ENCODE measurements at places on chromosomes 6 and 20. TPM values are rescaled to one million over a fixed set of nuclear protein-coding genes. Genes with fewer than 3 reads are reported as not detected.

- DNase-seq, result no peak
Measured at GRCh38 chr6:33670971-33671743, 40.3 kb downstream of the UQCC2 start.

- DNase-seq, result no peak
Measured at GRCh38 chr6:56708810-56709597, 66.3 kb upstream of the DST start.

DNA sequence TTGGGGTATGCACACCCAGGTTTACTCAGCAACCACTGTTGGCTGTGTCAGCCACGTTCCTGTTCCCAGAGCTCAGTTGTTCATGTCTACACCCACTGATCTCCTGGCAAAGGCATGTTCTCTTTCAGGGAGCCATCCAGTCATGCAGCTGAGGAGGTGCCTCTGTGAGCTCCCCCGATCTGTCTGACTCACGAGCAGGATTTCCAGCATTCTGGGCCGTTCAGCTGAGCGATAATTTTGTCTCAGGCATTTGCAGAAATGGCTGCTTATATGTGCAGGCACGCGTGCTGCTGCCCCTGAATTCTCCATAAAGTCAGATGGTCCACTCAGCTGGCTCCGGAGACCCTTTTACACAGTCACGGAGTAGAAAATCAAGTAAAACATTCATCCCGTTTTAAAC, 78.4 kb upstream of the IYD start:
- no peak for DNase-seq

- peak; percentile 43 for DNase-seq
Measured at GRCh38 chr6:31701666-31702404, 1.3 kb downstream of the ABHD16A start.

DNA sequence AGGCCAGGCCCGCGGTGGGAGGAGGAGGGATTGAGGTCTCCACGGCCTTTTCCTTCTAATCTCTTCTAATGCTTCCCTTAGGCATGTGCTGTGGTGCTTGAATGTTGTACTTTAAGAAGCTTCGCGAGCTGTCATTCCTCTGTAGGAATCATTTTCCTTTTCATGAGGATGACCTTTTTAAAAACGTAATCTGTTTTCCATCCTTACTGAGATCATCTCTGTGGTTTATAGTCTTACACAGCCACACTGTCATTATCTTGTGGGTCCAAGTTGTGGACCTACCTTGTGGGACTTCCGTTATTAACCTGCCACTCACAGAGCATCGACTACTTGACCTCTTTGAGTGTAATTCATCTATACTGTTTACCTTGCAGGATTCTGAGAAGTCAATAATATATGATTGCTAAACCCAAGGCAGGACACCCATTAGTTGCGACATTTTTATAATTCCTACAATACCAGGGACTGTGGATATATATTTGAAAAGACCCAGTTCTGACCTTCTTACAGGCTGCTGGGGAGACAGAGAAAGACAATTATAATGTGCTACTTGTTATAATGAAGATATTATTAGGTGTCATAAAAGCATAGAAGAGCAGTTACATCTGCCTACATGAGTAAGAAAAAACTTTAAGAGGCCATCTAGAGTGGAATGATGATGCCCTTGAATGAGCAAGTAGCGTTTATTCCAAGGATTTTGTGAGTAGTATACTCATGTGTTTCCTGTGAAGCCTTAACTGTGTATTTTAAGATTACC, 842 bp downstream of the SLC25A27 start:
- no peak for DNase-seq

DNA sequence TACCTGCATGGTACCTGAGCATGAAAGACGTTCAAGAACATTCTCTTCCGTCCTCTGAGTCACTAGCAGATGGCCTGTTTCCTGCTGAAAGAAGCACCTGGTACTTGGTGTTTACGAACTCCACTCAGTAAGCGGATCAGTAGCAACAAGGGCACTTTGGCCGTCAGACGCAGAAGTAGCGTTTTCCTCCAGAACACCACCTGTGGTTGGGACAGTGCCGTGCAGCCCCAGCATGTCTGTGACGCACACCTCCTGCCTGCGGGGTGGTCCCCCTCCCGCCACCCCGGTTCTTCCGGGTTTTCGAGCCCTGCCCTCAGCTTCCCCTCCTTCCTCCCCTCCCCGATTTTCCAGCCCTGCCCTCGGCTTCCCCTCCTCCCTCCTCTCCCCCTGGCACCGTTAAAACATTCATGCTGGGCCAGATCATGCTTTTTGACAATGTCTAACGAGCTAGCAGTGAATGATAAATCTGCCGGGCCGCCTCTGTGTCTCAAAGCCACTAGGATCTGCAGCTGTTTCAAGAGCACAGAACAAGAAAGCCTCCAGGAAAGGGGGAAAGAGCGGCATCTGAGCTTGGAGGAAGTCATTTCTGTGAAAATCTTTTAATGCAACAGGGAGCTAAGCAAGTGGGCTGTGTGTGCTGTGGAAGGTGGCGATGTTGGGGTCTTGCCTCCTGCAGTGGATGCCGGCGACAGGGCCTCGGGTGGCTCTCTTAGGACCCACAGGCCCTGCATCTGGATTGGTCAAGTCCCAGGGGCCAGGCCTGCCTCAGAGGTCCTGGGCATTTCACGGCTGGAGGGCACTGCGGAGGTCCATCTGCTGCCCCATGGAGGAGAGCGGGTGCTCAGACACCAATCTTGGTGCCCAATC, 207.9 kb downstream of the ERMARD start:
- peak; percentile 14 for DNase-seq

- peak; percentile 74 for DNase-seq
Measured at GRCh38 chr20:43187476-43188233, 2.1 kb downstream of the PTPRT start.

DNA sequence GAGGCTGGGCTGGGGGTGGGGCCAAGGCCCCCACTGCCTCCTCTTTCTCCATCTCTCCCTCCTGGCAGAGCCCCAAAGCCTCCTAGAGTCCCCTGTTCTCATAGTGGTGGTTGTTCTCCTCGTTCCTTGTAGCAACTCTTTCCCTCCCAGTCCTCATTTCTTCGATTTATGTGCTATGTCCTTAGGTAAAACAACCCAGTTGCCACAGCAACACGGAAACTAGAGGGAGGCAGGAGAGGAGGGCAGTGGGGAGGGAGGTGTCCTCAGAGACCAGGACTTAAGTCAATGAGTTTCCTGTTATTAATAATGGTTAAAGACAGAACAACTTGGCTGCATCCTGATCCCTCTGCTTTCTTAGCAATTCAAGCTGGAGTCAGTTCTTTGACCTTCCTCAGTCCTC, 161.0 kb downstream of the INSM1 start:
- DNase-seq, result no peak

- no peak for DNase-seq
Measured at GRCh38 chr20:48717680-48718223, 110.0 kb downstream of the PREX1 start.

Gene SLC12A5
- total RNA-seq, result 0.28 TPM

- DNase-seq, result no peak
Measured at GRCh38 chr6:103783329-103783728, 1076.4 kb downstream of the HACE1 start.

- peak; percentile 74 for DNase-seq
Measured at GRCh38 chr6:2876210-2877056, 26.7 kb downstream of the SERPINB9 start.

Gene PBOV1
- not detected for total RNA-seq

Gene RCAN2
- 298 TPM for total RNA-seq

Gene LBP
- 0.33 TPM for total RNA-seq

DNA sequence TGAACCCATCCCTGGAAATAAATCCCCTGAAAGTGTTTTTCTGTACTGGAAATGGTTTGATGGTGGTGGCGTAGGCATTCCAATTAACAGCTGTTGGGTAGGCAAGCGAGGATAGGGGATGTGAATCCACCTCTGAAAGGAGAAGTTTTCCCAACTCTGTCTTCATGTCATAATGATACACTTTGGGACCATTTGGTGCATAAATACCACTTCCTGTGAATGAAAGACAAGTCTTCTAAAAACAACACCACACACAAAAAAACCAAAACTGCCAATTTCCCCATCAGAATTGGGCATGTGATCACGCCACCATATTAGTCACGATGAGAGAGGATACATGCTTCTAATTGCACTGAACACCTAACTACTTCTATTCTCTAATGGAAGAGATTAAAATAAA, 6.4 kb downstream of the VNN2 start:
- DNase-seq, result no peak

DNA sequence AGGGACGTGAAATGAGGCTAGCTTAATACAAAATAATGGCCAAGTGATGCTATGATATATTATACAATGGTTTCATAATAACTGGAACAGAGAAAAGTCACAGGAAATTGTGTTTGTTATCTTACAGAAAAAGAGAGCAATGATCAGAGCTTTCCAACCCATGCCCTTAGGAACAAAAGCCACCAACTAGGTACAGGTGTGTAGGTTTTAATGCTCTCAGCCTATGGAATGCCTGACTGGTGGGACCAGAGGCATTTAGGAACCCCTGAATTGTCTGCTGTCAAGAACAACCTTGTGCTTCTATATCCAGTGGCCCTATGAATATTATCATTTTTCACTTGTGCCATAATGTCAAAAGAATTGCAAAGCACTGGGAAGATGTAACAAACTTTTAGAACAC, 133.0 kb upstream of the RUNX2 start:
- no peak for DNase-seq

DNA sequence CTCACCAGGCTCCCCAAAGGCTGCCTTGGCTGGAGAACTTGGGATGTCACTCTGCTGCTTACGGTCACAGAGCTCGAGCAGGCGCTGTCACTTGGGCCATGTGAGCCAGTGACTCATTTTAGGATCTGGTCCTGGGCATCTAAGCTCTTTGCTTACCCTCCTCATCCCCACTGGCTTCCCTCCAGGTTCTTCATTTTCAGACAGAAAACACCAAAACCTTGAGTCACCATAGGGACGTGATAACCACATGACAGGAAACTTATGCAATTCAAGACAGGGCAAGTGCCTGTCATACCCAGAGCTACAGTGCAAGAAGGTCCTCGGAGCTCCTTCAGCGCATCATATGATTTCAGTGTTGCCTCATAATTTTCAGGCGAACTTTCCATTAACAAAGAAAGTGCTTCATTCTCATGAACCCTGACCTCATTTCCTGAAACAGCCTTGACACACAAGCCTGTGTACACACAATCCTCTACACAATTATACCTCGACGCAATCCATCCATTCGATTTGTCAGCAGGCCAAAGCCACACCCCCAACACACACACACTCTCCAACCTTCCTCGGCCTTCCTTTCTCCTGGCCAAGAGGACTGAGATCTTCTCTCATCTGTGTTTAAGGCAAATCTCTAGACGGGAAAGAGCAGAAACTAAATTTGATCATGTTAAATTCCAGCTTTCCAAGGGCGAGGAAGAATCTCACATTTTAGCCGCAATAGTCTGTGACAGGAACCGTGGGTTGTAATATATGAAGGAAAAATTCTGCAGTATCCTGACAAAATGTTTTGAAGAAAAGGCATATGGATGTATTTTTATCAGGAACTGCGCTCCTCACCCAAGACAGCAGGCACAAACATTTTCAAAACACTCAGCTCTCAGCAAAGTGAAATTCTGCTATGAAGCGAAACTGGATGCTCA, 25.3 kb downstream of the TBC1D7 start:
- DNase-seq, result peak; percentile 30

Gene PRL
- not detected for total RNA-seq

DNA sequence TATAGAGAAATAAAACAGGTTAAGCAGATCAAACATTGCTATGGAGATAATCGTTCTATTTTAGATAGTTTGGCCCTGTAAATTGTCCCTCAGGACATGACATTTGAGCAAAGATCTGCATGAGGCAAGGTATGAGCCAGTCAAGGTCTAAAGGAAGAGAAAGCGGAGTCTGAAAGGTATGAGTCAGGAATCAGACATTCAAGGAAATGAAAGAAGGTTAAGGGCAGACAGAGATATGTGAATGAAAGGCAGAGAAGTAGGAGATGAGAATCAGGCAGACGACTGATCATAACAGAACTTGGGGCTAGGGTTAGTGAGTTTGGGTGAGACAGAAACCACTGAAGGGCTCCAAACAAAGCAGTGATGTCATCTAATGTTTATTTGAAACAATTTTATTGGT, 775.8 kb downstream of the MAFB start:
- DNase-seq, result no peak

All from heart right ventricle (tissue), 16 donors.